ENCODE measurements at places on chromosomes 6 and 20.

DNA sequence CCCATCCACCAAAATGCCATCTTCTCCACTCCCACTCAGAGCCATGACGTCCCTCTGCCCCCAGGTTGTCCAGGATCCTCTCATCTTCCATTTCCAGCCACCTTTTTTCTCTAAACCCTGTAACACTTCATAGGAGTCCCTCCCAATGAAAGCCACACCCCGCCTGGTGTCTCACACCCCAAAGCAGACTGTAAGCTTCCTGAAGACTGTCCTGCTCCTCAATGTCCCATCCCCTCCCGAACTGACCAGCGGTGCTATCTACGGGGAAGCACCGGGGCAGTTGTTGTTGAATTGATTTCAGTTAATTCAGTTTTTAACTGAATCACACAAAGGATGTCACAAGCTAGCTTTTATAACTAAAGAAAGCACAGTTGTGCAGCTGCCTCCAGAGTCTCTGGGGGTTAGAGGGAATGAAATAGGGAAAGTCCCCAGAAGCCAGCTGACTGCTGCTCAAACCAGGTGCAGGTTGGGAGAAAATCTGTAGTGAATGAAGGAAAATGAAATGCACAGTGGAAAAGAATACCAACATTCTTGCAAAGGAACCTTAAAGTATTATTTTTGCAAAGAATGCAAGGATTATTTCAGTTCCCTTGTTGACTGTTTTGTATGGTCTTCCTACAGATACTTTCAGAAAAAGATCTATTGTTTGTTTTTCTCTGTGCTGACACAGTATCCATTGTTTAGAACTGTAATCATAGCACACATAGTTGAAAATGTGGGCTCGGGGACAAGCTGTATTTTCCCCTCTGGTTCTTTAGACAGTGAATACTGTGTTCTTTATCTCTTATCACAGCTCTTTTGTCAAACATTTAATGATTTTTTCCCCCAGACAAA is 222.6 kb upstream of the QKI start:
- DNase-seq: no peak

GRCh38 chr6:164106345-164106769 is 691.8 kb downstream of the QKI start:
- DNase-seq: no peak

- DNase-seq: no peak
These were observed 526.4 kb downstream of the QKI start for GRCh38 chr6:163940705-163941623.

DNA sequence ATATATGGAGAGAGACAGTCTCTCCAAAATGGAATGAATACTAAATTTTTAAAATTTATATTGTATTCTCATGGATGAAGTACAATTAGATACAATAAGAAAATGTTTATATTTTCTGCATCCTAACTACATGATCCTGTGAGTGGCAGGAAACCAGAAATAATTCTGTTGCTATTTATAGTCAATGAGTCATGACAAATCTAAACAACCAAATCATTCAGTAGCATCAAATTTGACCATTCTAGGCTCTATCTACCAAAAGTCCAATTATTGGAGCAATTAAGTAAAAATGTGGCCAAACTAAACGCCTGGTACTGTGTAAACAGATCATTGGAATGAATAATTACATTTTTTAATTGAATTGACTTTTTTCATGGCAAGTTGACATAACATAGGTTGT is 959.8 kb downstream of the EPHA7 start:
- DNase-seq: no peak

GRCh38 chr6:135606392-135606791 is 108.9 kb upstream of the AHI1 start:
- DNase-seq: no peak

DNA sequence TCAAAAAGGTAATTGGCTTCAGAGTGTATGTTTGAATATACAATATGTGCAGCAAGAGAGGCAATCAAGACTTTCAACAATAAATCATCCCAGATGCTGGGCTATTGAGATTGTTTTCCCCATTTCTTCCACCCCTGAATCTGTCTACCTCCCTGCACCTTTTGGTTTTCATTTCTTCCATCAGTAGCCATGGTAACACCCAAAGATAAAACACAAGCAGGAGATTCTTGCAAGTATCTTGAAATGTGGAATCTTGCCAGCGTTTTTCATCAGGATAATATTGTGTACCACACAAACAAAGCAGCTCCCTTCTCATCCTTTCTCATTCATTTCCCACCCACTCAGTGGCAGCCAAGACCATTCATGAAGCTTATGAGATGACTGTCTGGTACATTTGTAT is 73.0 kb upstream of the NRSN1 start:
- DNase-seq: no peak

DNA sequence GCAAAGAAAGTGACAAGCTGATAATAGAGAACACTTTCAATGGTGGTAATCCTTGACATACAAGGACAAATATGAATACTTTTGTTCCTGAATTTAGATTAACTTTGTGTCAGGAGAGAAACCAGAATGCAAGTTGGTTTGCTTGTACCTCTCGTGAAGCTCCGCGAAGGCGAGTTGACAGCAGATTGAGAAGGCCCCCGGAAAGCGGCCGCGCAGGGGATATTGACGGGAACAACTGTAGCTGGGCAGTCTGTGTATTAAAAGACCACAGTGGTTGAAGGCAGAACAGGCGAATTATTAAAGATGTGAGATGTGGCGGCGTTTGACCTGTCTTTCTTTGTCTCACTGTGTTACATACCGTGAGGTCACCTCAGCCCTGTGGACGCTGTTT is 175.8 kb upstream of the RALGAPA2 start:
- DNase-seq: no peak

DNA sequence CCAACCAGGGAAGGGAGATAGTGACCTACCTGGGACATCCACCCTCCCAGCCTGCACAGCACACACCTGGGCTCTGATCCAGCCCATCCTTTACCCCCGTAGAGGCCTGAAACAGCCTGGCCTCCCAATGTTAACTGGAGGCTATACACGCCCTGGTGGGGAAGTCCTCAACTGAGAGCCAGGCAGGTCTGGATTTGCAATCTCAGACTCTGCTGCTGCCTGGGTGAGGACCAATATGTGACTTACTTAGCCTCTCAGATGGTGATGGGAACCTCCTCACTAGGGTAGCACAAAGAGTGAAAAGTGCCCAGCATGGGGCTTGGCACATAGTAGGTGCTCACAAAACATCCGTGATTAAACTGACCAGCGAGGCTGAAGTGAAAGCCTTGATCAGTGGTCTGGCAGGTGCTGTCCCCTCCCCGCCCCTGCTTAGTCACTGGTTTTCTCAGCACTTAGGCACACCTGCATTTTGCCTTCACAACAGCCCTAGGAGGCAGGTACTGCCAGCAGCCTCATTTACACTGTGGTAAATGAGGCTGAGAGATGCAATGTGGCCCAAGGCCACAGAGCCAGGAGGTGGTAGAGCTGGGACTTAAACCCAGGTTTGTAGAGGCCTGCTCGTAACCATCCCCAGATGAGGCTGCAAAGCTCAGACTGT is 12.4 kb downstream of the PEDS1 start:
- no peak for DNase-seq
